ENCODE measurements at places on chromosomes 7 and 10.

DNA sequence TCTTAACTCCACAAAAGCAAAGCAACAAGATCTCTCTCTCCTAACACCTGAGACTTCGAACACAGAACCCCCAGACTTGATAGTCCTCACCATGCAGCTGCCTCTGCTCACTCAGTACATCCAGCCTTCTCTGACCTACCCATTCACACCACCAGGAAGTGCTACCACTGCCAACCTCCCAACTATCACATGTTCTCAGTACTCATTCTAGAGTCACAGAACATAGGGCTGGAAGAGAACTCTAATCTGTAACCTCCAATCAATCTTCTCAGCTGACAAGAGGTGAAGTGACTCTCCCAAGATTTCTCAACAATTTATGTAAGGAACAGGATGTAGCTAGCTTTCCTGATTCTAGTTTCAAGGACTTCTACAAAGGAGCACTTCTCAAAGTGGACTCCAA, 3.8 kb downstream of the NUDCD3 start:
- no peak for DNase-seq

DNA sequence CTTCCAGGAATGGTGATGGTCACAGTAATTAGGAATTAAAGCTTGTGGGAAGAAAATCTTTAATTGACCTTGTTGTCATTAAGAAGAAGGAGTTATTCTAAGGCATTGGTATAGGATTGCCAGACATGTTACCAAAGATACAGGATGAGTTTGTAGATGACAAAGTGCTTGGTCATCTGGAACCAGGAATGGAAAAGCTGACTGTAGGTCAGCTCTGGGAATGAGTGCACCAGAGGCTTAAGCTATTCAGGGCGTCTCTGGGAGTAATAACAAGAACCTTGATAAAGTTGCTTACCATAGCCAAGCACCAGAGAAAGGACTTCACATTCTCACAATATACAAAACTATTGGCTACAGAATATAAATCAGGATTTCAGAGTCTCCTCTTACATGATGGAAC, 89.0 kb downstream of the PHTF2 start:
- DNase-seq, result no peak

GRCh38 chr10:11444155-11444530, 167.3 kb downstream of the USP6NL start:
- DNase-seq, result no peak

DNA sequence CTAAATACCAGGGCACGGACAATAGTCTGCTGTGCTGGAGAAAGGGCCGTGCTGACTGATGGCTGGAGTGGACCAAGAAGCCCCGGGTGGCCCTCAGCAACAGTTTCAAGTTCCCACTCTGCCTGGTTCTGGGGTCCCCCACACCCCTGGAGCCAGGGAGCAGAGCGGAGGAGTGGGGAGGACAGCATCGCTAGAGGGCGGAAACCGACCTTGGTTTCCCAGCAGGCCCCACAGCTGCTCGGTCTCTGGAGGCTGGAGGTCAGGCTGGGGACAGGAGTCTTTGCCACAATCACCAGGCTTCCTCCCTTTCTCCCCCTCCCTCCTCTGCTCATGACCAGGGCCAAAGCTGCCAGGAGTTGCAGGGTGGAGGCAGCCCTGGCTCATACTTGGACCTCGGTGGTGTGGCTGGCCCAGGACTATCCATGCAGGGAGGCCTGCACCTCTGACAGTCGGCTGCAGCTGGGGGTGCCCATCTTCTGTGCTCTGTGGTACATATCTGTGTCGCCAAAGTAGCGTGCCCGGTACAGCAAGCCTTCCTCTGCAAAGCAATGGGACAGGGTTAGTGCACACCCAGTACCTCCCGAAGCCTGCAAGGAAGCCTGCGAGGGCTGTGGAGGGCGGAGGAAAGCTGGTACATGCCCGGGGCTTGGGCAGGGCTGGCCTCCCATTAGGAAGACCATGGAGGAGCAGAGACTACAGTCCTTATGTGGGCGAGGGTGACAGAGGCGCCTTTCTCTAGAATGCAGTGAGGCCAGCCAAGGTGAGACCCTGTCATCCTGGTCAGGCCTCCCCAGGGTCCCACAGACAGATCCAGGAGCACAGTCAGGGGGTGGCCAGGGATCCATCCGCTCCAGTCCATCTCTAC, 19.1 kb downstream of the DNAJB12 start:
- DNase-seq, result no peak

- DNase-seq, result peak; percentile 94
Observed at GRCh38 chr7:149771720-149772240, 1.6 kb downstream of the ZNF467 start.

DNA sequence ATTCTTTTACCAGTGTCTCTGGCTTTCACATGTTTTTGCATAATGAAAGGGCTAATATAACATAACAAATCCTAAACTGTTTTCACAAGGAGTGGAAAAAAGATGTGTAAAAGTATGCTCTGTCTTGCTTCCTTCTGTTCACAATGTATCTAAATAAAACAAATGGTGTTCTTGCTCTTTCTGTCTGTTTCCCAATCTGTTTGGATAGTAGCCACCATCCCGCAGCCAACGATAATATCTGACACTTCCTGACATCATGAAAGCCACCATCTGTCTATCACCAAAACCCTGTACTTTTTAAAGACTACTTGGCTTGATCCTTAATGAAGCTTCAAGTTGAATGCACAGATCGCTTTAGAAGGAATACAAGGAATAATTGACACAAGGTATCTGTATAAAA, 246.2 kb downstream of the ETV1 start:
- DNase-seq, result no peak

GRCh38 chr10:82192665-82193064, 317.7 kb downstream of the NRG3 start:
- no peak for DNase-seq

DNA sequence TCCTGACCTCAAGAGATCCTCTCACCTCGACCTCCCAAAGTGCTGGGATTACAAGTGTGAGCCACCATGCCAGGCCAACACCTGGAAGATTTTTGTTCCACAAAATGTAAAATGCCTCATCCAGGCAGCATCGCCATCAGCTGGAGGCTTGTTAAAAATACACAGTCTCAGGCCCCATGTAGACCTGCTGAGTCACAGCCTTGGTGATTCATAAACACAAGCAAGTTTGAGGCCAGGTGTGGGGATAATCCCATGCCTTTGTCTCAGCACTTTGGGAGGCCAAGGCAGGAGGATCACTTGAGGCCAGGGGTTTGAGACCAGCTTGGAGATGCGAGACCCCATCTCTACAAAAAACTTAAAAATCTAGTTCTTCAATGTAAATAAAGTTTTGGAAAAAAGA, 49.1 kb upstream of the FOXK1 start:
- peak; percentile 34 for DNase-seq

GRCh38 chr10:101221549-101221948, 7.7 kb downstream of the LBX1 start:
- DNase-seq, result no peak

DNA sequence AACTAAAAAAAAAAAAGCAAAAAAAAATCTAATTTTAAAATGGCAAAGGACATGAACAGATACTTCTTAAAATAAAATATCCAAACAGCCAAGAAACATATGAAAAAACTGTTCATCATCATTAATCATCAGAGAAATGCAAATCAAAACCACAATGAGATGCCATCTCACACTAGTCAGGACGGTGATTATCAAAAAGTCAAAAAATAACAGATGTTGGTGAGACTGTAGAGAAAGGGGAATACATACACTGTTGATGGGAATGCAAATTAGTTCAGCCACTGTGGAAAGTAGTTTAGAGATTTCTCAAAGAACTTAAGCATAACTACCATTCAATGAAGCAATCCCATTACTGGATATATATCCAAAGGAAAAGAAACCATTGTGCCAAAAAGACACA, 30.2 kb downstream of the COBL start:
- DNase-seq, result no peak

DNA sequence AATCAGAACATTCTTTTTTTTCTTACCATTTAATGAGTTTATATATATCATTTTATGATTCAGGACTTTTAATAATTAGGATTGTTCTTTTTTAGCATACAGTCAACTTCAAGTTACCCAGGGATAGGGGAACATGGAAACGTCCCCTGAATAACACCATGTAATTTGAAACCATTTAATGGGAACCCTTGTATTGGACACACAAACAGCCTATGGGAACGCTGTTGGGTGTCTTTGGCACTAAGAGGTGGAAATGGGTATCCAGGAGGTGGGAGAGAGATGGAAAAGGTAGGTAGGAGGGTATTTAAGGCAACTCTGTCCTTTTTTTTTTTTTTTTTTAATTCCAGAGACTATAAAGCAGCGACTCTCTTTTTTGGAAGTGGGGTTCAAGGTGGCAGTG, 2.6 kb downstream of the LUC7L2 start:
- DNase-seq, result no peak

- no peak for DNase-seq
Observed at GRCh38 chr7:37394158-37394557, 54.5 kb downstream of the ELMO1 start.

- DNase-seq, result no peak
Observed at GRCh38 chr10:103629581-103629980, 136.1 kb downstream of the NEURL1 start.

DNA sequence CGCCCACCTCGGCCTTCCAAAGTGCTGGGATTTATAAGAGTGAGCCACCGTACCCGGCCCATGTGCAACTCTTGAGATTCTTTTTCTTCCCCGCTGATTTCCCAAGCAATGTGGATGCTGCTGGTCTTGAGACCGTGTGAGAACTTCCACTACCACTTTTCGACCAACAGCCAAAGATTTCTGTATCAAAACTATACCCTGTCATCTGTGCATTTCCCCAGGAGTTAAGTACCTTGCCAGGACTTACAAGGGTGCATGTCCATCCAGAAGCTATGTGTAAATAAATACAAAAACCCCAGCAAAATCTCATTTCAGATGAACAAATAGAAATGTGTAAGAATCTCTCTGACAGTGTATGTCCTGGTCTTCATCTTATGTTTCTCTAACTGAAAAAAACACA, 9.9 kb upstream of the GALNT11 start:
- no peak for DNase-seq

GRCh38 chr7:142983825-142984224, 21.7 kb upstream of the KEL start:
- no peak for DNase-seq

GRCh38 chr7:84027678-84028077, 166.9 kb downstream of the SEMA3A start:
- DNase-seq, result no peak

All from NCI-H1417 (cell line).